Body of pancreas (tissue), 4 donors: ENCODE measurements at places on chromosomes 2 and 18.

DNA sequence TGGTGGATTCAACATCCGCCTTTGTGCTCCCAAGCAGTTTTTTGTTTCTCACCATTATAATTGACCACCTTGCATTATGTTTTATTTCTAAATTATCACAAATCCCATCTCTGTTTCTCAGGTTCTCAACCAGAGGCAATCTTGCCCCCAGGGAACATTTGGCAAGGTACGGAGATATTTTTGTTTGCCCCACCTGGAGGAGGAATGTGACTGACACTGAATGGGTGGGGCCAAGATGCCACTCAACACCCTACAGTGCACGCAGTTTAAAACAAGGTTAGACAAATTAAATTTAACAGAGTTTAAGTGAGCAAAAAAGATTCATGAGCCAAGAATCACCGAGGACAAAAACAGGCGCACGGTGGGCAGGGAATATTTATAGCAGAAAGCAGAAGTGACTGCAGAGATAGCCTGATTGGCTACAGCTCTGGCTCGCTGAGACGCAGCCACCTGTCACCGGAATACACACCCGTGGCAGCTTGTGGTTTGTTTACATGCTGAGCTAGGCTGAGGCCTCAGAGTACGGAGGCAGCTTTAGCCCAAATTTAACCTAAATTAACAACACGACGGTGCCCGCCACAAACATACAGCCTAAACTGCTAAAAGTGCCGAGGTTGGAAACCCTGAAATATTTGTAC is 150.0 kb upstream of the ALKAL2 start:
- DNase-seq: peak; percentile 52

DNA sequence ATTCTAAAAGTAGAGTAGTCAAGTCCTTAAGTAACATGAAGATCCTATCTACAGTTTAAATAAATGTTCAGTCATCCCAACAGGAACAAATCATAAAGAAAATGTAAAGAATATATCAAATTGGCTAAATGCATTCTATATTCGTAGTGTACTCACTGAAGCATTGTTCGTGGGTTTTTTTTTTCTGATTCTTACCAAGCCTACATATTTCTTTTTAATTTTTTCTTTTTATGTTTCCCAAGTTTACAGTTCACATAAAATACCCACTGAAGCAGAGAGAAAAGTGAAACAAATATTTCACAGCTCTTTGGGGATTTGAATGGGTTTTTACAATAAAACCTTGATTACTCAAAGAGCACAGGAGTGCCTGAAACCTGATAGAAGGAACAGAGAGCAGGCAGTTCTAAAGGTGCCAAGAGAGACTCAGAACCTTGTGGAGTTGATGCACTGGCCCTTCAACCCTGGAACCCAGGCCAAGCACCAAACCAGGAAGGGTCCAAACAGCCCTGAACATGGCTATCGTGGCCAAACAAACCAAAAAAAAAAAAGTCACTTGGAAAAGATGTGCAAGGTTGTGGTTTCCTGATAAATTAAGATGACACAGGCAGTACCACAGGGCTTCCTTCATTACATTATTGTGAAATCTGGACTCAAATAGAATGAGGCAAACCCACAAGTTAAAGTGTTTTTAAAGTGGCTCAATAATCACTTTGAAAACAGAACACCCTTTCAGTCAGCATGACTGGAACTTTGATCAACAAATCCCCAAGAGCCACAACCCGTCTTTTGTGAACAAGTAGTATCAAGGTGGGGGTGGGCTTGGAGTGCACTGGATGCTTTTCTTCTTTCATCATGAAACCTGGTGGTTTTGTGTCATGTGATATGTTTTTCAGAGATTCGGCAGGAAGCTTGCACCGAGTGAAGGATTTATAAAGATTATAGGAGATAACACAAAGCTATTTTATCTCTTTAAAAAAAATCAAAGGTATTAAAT is 245.0 kb upstream of the FN1 start:
- DNase-seq: no peak

DNA sequence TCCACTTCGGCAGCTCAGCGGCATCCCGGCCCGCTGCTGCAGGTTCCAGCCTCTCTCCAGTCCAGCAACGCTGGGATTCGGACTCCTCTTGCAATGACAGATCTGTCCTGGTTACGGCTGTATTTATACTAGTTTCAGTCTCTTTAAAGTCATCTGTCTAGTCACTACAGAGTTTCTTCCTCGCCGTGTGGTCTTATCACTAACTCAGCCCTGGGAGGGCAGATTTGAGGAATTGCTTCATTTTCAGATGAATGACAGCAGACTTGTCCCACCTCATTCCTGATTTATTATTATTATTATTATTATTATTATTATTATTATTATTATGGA is 2.2 kb downstream of the KLHL29 start:
- DNase-seq: no peak

DNA sequence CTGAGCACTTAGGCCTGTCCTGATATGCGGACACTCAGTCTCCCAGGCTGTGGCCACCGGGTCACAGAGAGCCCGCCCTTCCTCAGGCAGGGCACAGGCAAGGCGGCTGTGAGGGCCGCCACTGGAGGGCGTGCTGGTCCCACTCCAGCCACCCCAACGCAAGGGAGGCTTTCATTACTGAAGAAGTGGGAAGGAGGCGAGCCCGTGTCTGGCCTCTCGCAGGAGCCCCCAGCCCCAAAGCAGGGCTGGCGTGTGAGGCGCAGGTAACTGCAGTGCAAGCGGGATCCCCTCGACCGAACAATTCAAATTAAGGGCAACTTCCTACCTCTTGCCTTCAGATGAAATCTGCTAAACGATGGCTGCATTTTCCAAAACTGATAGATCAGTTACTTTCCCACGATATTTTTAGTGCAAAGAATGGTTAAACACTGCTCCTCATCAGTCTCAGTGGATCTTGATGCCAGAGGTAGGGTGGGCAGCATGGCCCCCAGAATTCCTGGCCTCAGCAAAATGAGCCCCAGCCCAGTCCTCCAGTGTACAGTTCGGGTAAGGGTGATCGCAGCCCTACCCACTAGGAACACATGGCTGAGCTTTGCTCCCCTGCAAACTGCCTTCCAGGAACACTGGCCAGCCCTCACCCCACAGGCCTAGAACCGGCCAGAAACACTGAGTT is 97.2 kb downstream of the SEPTIN10 start:
- DNase-seq: peak; percentile 34

- DNase-seq: no peak
These were observed 2.8 kb upstream of the ECEL1 start for GRCh38 chr2:232490221-232491138.

- peak; percentile 4 for DNase-seq
These were observed 905.1 kb downstream of the NRXN1 start for GRCh38 chr2:50126845-50127244.

DNA sequence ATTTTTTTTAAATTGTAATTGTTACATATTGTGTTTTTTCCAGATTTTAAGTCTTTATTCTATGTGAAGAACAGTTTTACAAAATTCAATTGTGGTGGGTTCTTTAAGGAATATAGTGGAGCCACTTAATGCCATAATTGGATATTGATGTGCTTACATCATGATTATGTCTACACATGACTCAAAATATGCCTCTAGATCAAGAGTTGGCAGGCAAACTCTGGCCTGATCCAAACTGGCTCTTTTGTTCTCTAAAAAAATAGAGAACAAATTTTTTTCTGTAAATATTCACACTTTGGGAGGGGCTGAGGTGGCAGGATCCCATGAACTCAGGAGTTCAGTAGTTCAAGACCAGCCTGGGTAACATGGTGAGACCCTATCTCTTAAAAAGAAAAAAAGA is 8.3 kb downstream of the EHBP1 start:
- DNase-seq: no peak

DNA sequence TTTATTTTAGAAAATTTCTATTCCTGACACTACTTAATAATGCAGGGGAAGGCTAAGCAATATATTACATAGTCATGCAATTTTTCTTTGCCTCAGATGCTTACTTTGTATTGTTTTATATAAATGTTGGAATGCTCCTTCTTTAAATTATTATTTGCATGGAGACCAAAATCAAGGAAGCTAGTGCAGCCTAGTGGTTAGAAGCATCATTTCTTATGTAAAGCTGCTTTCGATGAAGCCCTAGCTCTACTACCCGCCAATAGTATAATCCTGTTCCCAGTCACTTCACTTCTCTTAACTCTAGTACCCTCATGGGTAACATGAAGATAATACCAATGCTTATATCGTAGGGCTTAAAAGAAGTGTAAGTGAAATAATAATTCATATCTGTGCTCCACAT is 198.9 kb downstream of the LRATD1 start:
- no peak for DNase-seq

- no peak for DNase-seq
These were observed 458.4 kb downstream of the THSD7B start for GRCh38 chr2:137223722-137224121.

DNA sequence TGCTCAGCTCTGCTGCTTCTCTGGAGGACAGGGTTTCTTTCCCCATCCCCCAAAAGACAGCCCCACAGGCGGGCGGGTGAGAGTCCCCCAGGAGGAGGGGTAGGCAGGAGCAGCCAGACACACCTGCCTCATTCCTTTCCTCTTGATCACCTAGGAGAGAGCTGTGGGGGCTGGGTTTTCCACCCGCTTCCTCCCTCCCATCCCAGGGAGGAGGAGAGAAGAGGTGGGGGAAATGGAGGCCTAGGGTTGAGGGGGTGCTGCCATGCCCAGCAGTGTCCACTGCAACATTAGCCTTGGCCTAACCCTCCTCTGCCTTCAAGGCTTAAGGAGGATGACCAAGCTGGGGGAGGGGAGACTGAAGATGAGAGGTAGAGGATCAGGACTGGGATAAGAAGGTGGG is 14.7 kb downstream of the WNT10A start:
- DNase-seq: no peak

- no peak for DNase-seq
These were observed 372.4 kb upstream of the RND3 start for GRCh38 chr2:150859877-150860276.

GRCh38 chr2:74374509-74375205 is 5.5 kb downstream of the DCTN1 start:
- peak; percentile 56 for DNase-seq

DNA sequence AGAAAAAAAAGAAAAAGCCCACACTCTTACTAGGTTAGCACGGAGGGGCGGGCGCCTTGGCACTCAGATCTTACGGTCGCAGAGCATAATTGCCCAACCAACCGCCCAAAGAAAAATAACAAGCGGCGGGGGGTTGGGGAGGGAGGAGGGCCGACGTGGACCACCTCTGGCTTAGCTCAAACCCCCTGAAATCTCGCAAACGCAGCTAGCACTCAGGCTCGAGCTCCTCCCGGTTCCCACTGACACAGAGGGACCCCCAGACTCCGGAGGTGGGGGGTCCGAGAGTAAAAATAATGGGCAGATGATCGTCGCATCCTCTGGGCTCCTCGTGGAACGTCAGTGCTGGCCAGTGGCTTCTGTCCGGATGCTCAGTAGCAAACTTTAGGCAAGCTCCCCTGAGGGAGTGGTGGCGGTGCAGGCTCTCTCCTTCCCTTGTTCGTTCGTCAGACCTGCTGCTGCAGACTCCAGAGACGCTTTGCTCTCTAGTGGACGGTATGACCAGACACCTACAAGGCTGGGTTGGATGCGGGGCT is 12.0 kb downstream of the CATIP start:
- DNase-seq: no peak

- no peak for DNase-seq
These were observed 63.3 kb downstream of the DTNA start for GRCh38 chr18:34773378-34773777.

GRCh38 chr2:239113171-239113570 is 265.3 kb downstream of the TWIST2 start:
- no peak for DNase-seq
